Activated CD4-positive, alpha-beta T cell treated with anti-CD3 and anti-CD28 coated beads for 36 hours (primary cell): ENCODE measurements at places on chromosomes 3 and 15. TPM values are rescaled to one million over a fixed set of nuclear protein-coding genes. Genes with fewer than 3 reads are reported as not detected.

CCR3 gene
- not detected for total RNA-seq

GRCh38 chr3:180416111-180416594, 185.8 kb upstream of the TTC14 start:
- H3K27ac ChIP-seq: no peak overlapping the region
- no peak for DNase-seq
- no peaks in the 10 kb centered on the region for H3K36me3 ChIP-seq

RAB6B gene
- total RNA-seq: 0.23 TPM

- no peaks in the 10 kb centered on the region for H3K27me3 ChIP-seq
- H3K4me3 ChIP-seq: no peak overlapping the region
- no peaks in the 10 kb centered on the region for H3K4me1 ChIP-seq
- no peak overlapping the region for H3K27ac ChIP-seq
Observed at GRCh38 chr3:178137206-178137605, 399.0 kb upstream of the KCNMB2 start.

DNA sequence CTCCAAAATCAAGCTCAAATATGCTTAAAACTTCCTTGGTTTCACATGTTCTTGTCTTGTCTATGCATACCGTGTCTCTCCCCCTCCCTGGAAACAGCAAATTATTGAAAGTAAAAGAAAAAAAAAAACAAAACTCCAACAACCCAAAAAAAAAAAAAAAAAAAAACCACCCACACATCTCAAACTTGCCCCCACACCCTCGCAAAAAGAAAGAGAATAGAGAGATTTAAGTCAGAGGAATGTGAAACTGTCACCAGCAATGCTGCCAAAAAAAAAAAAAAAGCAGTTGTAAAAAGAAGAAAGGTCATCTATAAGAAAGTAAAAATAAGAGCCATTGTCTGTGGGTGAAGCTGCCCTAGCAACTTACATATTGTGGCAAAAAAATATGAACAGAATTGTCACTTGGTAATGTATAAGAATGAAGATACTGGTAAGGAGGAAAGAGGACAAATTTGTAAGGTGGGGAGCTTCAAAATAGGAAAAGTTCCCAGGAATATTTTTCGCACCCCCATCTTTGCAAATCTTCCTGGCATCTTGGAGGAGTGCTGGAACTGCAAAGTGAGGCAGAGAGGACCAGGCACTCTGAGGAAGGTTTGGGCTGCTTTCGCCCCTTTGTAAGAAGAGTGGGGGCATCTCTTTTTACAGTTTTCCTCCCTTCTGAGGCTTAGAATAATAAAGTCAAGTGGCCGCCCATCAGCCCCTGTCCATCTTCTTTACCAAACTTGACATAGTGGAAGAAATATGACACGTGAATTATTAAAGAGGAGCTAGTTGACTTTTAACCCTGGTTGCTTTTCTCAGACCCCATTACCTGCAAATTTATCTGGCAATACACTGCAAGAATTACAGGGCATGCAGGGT, 81.8 kb downstream of the NR2F2 start:
- no peak overlapping the region for H3K27ac ChIP-seq
- peaks cover 3% of the 10 kb centered on the region for H3K4me1 ChIP-seq
- H3K27me3 ChIP-seq: peaks cover 71% of the 10 kb centered on the region
- H3K36me3 ChIP-seq: no peaks in the 10 kb centered on the region

- H3K27me3 ChIP-seq: no peaks in the 10 kb centered on the region
- no peaks in the 10 kb centered on the region for H3K36me3 ChIP-seq
- DNase-seq: no peak
- H3K27ac ChIP-seq: no peak overlapping the region
Observed at GRCh38 chr3:151611419-151611818, 122.3 kb upstream of the AADACL2 start.

- no peaks in the 10 kb centered on the region for H3K4me1 ChIP-seq
- H3K27me3 ChIP-seq: no peaks in the 10 kb centered on the region
- H3K4me3 ChIP-seq: no peak overlapping the region
- DNase-seq: no peak
- H3K36me3 ChIP-seq: peaks cover 5% of the 10 kb centered on the region
- H3K27ac ChIP-seq: no peak overlapping the region
Observed at GRCh38 chr3:11536936-11537612, 106.6 kb downstream of the VGLL4 start.

C3orf85 gene
- not detected for total RNA-seq

GRCh38 chr3:139427283-139428060, 38.0 kb upstream of the COPB2 start:
- no peaks in the 10 kb centered on the region for H3K27me3 ChIP-seq
- H3K4me3 ChIP-seq: no peak overlapping the region
- no peak overlapping the region for H3K27ac ChIP-seq
- peaks cover 3% of the 10 kb centered on the region for H3K36me3 ChIP-seq
- DNase-seq: no peak
- no peaks in the 10 kb centered on the region for H3K4me1 ChIP-seq

SCAANT1 gene
- total RNA-seq: not detected

DNA sequence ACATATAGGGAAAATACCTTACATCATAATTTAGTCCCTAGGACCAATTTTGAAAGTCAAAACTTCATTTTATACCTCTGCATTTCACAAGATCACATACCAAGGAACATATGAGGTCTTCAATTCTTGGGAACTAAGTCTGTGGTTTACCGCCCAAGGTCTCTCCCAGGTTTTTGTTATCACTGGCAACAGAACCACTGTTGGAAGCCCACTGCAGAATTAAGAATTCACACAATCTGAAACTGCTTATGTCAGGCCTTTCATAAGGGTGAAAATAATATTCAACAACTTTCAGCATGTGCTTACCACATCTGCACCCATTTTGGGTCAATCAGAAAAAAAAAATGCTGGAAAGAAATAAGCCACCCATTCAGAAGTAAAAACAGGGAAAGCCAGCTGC, 107.2 kb upstream of the MME start:
- no peaks in the 10 kb centered on the region for H3K36me3 ChIP-seq
- H3K27me3 ChIP-seq: no peaks in the 10 kb centered on the region
- no peak for DNase-seq

DNA sequence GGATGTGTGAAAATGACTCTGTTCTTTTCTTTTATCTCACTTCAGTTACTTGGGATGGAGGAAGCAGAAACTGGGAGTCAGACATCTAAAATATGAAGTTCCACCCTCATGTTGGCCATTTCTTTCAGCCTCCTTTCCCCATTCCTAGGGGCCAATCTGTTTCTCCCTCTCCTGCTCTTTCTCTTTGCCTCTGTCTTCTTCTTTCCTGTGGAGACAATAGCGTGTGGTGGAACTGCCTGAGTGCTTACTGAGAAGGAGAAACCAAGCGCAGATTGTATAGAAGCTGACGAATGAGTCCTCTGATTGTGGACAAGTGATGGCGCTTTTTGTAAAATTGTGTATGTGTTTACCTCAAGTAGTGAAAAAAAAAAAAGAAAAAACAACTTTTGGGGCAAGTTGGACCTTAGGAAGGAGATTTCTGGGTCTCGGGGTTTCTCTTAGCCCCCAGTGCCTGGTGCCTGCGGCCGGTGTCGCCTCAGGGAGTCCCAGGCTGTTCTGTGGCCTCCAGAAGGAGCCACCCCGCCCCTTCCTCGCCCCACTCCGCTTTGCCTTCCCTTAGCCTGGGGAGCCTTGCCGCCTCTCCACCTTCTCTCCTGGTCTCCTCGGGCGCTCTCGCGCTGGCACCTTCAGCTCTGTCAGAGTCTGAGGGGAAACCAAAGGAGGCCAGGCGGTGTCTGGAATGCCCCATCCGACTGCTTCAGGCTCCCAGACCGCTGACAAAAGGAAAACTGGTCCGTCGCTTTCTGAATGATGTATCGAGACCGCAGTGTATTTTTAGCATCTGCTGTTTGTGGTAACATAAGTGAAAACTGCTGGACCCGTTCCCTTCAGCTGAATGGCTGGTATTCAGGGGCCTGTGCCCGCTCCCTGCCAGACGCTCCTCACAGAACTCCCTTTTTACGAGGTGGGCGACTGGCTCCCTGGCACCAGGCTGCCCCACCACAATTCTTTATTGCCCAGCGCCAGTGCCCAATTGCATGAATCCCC, 30.1 kb downstream of the SCG5 start:
- DNase-seq: no peak
- no peaks in the 10 kb centered on the region for H3K36me3 ChIP-seq
- H3K27ac ChIP-seq: no peak overlapping the region
- no peak overlapping the region for H3K4me3 ChIP-seq
- H3K27me3 ChIP-seq: no peaks in the 10 kb centered on the region
- H3K4me1 ChIP-seq: no peaks in the 10 kb centered on the region

GRCh38 chr3:107524326-107524840, 1.6 kb downstream of the BBX start:
- peaks cover 15% of the 10 kb centered on the region for H3K36me3 ChIP-seq
- H3K27ac ChIP-seq: peak overlapping the region; percentile 89
- no peaks in the 10 kb centered on the region for H3K27me3 ChIP-seq

- no peak for DNase-seq
- H3K4me3 ChIP-seq: no peak overlapping the region
- peaks cover 5% of the 10 kb centered on the region for H3K4me1 ChIP-seq
- no peaks in the 10 kb centered on the region for H3K36me3 ChIP-seq
- H3K27me3 ChIP-seq: peaks cover 1% of the 10 kb centered on the region
Observed at GRCh38 chr3:150376001-150376848, 31.9 kb upstream of the TSC22D2 start.

DNA sequence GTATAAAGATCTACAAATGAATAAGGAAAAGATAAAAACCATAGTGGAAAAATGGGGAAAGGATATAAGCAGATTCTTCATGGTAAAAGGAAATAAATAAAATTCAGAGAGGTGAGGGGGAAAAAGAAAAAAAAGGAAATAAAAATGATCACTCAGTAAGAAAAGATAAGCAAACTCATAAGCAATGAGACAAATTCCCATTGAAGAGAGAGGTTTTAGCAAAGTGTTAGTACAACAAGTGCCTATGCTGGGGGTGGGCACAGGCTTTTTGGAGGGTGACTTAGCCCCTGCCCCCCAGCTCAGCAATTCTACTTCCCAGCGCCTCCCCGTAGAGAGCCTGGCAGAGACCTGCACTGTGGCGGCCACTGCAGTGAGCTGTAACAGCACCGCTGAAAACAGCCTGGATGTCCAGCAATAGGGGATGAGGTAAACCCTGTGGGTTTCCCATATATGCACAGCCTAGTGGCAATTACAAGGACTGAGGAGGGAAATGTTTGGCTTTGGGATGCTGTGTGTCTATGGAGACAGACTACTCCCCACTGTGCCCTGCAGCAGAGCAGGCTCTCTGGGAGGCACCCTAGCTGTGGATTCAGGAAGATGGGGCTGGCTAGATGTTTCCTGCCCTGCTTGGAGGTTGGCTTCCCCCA, 23.7 kb upstream of the SFMBT1 start:
- no peak for DNase-seq
- H3K4me3 ChIP-seq: no peak overlapping the region
- peaks cover 4% of the 10 kb centered on the region for H3K27me3 ChIP-seq
- no peaks in the 10 kb centered on the region for H3K36me3 ChIP-seq

DNA sequence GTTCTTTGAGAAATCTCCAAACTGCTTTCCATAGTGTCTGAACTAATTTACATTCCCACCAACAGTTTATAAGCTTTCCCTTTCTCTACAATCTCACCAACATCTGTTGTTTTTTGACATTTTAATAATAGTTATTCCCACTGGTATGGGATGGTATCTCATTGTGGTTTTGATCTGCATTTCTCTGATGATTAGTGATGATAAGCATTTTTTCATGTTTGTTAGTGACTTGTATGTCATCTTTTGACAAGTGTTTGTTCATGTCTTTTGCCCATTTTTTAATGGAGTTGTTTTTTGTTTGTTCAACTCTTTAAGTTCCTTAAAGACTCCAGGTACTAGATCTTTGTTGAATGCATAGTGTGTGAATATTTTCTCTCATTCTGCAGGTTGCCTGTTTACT, 116.6 kb upstream of the TSC22D2 start:
- no peak for DNase-seq
- no peaks in the 10 kb centered on the region for H3K36me3 ChIP-seq
- no peak overlapping the region for H3K4me3 ChIP-seq
- H3K27ac ChIP-seq: no peak overlapping the region
- peaks cover 8% of the 10 kb centered on the region for H3K27me3 ChIP-seq

GRCh38 chr3:146249921-146250320, 984 bp downstream of the PLSCR4 start:
- no peaks in the 10 kb centered on the region for H3K36me3 ChIP-seq
- no peaks in the 10 kb centered on the region for H3K4me1 ChIP-seq
- H3K27ac ChIP-seq: no peak overlapping the region

- peaks cover 36% of the 10 kb centered on the region for H3K27me3 ChIP-seq
- no peak overlapping the region for H3K27ac ChIP-seq
- DNase-seq: peak; percentile 66
- H3K4me3 ChIP-seq: no peak overlapping the region
Observed at GRCh38 chr15:92383519-92384324, 10.0 kb upstream of the ST8SIA2 start.

DNA sequence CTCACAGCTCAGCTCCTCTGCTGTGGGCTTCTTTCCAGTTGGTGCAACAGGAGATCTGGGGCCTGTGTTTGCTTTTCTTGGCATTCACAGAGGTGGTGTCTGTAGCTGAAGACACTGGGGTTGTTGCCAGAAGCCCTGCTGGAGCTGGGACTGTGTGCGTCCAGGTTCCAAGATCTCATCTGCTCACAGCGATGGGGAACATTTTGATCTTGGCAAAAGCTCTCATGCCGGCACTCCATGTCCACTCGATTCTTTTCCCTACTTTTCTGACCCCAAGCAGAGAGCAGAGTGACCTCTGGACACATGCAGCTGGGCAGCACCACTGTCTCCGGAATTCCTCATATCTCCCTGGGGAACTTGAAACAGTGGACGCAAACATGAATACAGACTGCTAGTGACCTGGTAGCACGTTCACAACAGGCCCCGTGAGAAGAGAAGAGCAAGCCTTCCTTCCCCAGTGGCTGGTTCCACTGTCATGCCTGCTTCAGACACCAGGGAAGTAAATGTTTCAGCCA, 36.1 kb upstream of the MECOM start:
- no peak for DNase-seq
- H3K4me3 ChIP-seq: no peak overlapping the region
- peaks cover 18% of the 10 kb centered on the region for H3K27me3 ChIP-seq
- H3K27ac ChIP-seq: no peak overlapping the region

- H3K27ac ChIP-seq: no peak overlapping the region
- H3K36me3 ChIP-seq: peaks cover 5% of the 10 kb centered on the region
- no peak overlapping the region for H3K4me3 ChIP-seq
- H3K27me3 ChIP-seq: no peaks in the 10 kb centered on the region
- peaks cover 4% of the 10 kb centered on the region for H3K4me1 ChIP-seq
Observed at GRCh38 chr3:11481556-11481955, 162.2 kb downstream of the VGLL4 start.

SYNM gene
- total RNA-seq: 0.14 TPM
